ENCODE measurements at places on chromosomes 13 and 19.

DNA sequence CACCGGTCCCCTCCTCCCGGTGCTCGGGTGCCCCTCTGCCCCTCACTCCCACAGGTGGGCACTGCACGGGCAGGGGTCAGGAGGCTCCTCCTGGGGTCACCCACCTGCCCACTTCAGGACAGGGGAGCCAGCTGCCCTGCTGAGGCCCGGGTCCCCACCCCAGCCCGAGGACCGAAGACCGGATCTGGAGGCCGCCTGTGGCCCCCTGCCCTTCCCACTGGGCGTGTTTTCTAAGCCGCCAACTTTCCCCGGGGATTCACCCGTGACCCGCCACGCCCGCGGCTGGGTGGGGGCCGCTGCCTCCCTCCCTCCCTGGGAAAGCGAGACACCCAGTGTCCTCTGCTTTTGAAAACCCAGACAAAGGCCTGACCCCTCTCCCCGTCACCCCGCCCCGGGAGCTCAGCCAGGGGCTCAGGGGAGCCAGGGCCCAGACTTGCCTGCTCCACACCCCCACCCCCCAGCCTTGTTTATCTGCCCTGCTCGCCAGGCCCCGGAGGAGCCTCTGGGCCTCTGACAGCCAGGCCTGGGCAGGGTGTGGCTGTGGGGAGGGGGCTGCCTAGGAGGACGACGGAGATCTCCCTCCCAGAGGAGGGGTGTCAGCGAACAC is 1.3 kb downstream of the PALM start:
- no peak for DNase-seq

DNA sequence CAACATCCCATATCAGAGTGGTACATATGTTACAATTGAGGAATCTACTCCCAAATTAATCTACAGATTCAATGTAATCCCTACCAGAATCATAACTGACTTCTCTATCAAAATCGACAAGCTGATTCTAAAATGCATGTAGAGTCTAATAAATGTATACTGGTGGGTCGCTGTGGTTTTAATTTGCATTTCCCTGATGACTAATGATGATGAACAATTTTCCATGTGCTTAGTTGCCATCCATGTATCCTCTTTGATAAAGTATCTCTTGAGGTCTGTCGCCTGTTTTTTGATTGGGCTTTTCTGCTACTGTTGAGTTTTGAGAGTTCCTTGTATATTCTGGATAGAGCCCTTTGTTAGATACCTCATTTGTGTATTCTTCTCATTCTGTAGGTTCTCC is 43.8 kb downstream of the KLF12 start:
- DNase-seq = no peak

DNA sequence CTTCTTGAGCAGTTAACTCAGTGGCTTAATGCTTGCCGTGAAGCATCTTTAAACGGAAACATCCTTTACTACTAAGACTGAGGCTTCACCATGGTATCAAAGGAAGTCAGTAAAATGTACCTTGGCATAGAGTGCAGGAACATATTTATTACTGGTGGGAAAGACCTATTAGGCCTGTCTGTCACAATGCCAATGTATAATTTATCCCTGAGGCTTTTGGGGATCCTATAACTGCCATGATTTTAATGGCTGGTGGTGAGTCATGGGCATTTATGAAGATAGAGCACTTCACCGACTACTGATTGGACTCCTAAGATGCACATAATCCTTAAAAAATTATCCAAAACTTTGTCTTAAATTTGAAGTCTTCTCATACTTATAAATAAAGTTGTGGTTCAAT is 79.6 kb downstream of the FGF14 start:
- no peak for DNase-seq

GRCh38 chr19:35041548-35042055 is at the start of gene HPN:
HPN (plus strand) TSS chr19:35041721; CDS start chr19:35042507, 786 bp downstream.
- no peak for DNase-seq

DNA sequence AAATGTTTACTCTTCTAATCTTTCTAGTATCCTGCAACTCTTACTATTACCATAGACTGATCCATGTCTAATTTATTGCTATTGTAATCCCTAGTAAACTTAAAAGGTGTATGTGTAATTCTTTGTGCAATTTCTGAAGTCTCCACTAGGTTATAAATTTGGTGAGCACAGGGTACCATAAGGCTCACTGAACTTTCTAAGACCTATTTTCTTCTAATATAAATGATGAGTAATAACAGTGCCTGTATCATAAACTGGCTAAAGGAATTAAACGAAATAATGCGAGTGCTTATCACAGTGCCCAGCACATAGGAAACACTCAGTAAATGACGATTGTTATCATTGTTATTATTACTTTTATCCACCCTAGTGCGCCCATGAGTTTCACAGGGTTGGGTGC is 119.1 kb downstream of the KLF12 start:
- DNase-seq = no peak

- no peak for DNase-seq
Observed at GRCh38 chr13:100976993-100977392, 302.4 kb upstream of the TMTC4 start.

DNA sequence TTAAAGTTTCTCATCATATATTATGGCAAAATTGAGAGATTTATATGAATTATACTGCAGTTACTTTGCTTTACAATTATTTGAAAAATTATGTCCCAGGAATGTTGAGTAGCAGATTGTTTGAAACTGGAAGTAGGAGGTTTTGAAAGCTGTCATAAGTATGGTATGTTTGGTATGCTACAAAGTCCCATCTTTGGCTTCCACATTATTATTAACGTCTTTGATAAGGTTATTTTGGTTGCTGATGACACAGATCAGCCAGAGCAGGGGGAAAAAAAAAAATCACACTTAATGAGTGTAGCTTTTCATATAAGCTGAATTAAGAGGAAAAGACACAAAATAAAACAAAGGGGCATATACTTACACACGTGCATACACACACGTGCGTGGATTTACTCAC is 130.1 kb downstream of the SLITRK1 start:
- no peak for DNase-seq

All from NCI-H524 (cell line).